ENCODE measurements at places on chromosomes 2 and 18.

DNA sequence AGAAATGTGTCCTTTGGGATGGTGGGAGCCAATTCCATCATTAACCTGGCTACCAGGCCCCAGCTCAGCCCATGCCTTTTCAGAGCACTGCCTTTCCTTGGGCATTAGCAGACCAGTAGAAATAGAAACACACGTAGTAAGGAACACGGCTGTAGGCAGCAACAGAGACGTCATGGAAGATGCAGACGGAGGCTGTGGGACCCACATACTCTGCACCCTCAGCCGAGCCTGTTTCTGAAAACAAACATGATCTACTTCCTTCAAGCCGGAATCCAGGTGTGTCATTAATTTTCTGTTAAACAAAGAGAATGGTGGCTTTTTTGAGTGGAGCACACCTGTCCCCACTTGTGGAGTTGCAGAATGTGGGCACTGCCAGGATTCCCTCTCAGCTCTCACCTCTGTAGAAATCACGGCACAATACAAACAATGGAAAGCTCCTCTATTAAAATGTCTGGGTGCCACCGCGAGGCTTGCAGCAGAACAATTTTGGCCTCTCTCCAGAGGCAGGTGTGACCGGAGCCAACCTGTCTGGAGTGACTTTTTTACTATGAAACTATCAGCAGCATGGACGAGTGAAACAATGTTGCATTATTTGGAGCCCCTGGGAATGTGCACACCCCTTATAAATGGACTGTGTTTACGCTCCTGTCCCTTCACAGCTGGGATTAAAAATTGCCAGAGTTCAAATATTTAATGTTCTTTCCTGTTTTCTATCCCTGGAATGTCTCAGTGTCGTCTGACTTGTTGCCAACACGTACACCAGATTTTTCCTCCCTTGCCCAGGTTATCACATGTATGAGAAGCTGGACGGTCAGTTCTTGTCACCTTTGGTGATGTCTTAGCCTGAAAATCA is 31.7 kb downstream of the SPP2 start:
- DNase-seq: no peak

DNA sequence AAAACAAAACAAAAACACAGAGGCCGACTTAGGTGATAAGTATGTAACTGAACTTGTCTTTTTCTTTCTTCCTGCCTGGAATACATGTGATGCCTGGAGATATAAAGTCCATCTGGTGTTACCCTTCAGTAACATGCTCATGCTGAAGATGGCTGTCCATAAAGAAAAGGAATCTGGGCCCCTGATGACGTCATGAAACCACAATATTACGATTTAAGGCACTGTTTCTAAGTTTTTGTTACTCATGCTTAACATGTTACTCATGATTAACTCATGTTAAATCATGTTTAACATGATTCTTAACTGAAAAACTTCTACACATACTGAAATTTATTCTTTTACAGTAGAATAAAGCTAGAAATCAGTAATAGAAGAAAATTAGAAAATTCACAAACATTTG is 49.0 kb downstream of the STRADB start:
- no peak for DNase-seq

- DNase-seq: no peak
Measured at GRCh38 chr18:48662011-48662661, 123.3 kb downstream of the CTIF start.

GRCh38 chr2:152718909-152719645 is 657 bp downstream of the ARL6IP6 start:
- peak; percentile 66 for DNase-seq

GRCh38 chr2:99279969-99280695 is 20.9 kb downstream of the LYG1 start:
- DNase-seq: no peak

DNA sequence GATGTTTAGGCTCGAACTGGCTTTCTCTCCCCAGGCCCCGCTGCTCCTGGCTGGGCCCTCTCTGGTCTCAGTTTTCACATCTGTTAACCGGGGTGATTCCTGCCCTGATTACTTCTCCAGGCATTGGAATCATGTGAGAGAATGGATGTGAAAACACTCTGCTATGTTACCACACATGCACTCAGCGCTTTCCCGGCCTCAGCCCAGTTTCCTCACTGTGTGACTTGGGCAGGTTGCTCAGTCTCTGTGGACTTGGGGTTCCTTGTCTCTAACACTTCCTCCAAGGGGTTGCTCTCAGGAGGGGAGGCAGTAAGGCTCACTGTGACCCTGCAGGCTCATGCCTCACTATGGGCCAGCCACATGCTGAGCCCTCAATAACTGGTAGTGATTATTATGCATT is 230.4 kb upstream of the HS6ST1 start:
- DNase-seq: no peak

- no peak for DNase-seq
Measured at GRCh38 chr18:34809451-34810072, 99.5 kb downstream of the DTNA start.

DNA sequence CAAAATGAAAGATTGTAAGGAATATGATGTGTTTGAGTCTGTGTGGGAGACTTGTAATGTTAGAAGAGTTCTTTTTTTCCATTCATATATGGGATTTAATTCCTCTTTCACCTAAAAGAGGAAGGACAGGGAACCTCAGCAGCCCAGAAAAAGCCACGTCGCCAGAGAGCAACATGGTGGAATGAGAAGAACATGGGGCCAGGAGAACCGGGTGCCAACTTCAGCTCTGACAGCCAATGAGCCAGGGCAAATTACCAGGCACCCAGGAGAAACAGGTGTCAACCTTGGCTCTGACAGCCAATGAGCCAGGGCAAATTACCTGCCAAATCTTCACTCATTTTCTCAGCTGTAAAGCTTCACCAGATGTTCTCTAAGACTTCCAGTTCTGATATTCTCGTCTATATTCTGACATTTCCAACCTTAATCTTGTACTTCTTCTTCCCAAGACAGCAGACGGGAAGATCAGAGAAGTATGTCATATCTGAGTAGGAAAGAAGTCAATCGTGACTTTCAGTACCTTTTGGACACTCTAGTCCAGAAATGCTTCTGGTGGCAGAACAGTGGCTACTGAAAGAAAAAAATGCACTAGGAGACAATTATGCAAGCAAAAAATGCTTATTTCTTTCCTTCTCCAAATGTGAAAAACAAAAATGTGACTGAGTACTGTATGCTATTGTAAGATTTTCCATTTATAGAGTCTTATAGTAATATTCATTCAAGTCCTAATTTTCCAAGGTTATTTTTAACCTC is 79.2 kb upstream of the COL5A2 start:
- no peak for DNase-seq

DNA sequence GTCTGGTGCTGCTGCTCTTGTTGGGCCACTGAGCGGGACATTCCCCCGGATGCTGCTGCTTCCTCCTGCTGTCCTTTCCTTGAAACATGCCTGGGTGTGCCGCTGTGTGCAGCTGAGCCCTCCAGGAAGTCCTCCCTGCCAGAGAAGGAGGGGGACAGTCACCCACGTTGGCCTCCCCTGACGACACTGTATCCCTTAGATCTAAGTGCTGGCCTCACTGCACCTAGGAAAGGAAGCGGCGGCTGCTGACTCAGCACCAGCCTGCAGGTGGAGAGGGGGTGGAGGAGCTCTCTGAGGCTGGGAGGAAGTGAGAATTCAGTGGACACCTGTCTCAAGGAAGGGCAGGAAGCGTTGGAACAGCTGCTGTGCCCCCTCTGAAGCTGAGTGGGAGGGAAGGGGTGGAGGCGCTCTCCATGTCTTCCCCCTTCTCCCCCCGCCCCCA is 239.8 kb downstream of the HAUS1 start:
- DNase-seq: no peak

DNA sequence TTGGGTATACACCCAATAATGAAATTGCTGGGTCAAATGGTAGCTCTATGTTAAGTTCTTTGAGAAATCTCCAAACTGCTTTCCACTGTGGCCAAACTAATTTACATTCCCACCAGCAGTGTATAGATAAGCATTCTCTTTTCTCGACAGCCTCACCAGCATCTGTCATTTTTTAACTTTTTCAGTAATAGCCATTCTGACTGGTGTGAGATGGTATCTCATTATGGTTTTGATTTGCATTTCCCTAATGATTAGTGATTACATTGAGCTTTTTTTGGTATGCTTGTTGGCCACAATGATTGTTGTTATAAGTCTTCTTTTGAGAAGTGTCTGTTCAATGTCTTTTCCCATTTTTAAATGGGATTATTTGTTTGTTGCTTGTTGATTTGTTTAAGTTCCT is 50.4 kb upstream of the EPAS1 start:
- DNase-seq: no peak

DNA sequence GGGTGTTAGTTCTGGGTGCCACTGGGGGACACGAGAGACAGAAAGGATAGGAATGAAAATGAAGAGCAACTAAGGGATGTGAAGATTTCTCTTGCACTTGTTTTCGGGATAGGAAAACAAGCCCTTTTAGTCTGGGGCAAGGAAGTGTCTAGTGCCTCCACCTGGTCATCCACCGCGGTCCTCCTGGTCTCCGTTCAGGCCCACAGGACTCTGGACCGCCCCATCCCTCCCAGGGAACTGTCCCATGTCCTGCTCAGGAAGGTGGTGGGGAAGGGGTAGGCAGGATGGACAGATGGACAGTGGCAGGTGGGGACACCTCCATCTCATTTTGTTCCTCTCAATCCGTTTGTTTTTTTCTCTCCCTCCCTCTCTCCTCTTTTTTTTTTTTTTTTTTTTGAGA is 45.9 kb downstream of the AGAP1 start:
- no peak for DNase-seq

GRCh38 chr2:124476291-124476690 is 451.2 kb downstream of the CNTNAP5 start:
- no peak for DNase-seq

DNA sequence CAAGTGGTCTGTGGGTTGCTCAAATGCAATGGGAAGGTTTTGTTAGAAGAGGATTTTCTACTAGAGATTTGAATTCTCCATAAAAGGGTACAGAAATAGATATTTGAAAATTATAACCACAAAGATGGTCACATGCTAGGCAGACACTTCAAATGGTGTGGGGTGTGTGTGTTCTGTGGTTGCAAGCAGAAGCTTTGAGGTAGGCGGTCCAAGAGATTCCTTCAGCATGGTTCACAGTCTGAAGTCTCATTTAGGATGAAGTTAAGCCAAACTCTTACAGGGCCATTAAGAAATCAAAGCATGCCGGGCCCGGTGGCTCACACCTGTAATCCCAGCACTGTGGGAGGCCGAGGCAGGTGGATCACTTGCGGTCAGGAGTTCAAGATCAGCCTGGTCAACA is 38.3 kb upstream of the RMDN2 start:
- no peak for DNase-seq

DNA sequence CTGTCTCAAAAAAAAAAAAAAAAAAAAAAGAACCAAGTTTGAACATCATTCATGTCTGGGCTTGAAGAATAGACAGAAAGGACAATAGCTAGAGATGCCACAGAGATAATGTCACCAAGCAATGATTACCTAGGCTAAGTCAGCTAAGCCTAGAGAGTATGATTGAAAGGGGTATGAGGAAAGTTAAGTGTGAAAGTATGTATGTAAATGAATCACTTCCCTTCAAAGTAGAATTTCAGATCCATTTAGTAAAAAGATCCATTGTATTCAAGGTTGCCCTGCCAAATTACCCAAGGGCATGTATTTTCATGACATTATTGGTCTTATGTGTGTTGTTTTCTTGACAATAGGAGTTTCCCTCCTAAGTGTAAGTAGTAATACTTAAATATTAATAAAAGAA is 34.1 kb upstream of the SLC39A10 start:
- no peak for DNase-seq

DNA sequence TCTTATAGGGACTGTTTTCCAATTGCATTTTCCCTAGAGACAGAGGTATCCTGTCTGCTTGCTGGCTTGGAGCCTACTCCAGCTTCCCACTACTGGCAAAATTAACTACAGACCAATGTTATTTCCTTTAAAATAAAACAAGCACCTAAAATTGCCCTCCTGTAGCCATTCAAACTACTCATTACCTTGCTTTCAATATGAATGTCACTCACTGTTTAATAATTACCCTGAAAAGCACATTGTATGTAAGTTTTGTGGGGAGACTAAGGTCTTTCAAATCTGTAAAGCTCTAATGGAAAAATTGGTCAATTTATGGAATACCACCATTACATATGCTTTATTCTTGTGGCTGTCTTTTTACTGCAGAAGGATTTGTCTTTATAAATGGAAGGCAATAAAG is 87.3 kb downstream of the DOCK10 start:
- no peak for DNase-seq

- DNase-seq: no peak
Measured at GRCh38 chr2:180952082-180952481, 28.3 kb upstream of the UBE2E3 start.

DNA sequence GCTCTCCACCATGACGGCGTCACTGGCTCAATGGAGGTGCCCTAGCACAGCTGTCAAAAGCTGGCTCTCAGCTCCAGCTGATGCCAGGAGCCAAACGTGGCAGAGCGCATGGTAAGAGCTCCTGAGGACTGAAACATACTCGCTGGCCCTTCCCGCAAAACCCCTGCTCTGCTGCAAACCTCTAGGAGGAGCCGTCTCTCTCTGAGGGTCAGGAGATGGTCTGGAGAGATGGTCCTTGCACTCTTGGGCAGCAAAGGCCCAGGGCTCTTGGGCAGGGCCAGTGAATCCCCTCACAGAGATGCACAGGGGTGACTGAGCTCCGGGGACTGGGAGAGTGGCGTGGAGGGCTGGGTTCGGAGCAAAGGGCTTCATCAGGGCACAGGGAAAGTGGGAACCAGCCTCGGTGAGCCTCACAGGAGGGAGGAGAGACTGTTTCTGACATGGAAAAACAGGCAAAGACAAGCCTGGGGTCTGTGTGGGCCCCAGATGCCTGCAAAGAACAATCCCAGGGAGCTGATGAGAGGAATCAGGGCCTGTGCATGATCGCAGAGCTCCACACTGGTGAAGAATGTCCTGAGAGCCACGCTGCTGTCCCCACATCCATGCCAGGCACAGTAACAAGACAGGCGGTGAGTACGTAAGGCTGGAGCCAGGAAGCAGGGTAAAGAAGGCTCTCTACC is 17.2 kb downstream of the SNORC start:
- no peak for DNase-seq

DNA sequence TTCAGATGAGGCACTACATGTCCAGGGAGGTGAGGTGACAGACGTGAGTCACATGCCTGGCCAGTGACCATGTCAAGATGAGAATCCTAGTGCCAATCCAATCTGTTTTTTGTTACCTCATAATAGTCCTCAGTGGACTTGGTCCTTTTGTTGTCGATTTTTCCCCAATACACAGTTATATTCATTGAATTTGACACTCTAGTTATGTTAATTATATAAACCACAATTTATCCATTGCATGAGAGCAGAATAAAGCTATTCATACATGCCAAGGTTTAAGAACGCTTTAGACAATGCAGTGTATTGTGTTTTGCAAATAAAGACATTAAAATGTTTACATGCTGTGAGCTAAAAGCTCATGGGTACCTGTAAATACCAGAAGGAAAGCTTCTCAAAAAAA is 21.6 kb upstream of the TMEFF2 start:
- DNase-seq: no peak

DNA sequence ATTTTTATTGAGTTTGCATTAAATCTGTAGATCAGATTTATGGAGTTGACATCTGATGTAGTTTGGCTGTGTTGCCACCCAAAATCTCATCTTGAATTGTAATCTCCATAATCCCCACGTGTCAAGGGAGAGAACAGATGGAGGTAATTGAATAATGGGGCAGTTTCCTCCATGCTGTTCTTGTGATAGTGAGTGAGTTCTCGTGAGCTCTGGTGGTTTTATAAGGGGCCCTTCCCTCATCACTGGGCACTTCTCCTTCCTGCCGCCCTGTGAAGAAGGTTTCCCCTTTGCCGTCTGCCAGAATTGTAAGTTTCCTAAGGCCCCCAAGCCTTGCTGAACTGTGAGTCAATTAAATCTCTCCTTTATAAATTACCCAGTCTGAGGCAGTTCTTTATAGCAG is 32.2 kb downstream of the ZC3H15 start:
- DNase-seq: no peak
